ENCODE measurements at places on chromosomes 1 and 21.

DNA sequence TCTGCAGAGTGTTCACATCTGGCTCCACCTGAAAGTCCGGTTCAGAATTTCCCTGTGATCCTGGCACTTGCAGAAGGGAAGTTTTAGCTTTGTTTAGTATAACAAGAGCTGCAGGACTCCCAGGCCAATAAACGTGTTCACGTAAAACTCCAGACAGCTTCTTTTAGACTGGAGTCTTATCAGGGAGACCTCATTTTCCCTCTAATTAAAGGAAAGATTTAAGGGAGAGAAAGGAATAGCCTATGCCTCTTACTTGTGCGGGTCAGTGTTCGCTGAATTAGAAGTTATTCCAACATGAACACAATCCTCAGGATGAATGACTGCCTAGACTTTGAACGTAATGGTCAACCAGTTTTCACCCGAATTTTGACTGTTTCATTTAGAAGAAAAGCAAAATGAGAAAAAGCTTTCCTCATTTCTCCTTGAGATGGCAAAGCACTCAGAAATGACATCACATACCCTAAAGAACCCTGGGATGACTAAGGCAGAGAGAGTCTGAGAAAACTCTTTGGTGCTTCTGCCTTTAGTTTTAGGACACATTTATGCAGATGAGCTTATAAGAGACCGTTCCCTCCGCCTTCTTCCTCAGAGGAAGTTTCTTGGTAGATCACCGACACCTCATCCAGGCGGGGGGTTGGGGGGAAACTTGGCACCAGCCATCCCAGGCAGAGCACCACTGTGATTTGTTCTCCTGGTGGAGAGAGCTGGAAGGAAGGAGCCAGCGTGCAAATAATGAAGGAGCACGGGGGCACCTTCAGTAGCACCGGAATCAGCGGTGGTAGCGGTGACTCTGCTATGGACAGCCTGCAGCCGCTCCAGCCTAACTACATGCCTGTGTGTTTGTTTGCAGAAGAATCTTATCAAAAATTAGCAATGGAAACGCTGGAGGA, 202.1 kb upstream of the SGIP1 start:
- no peak for DNase-seq

- no peak for DNase-seq
These were observed 72.9 kb downstream of the AGPAT3 start for GRCh38 chr21:43937891-43938309.

GRCh38 chr1:65804584-65804983, 11.9 kb downstream of the PDE4B start:
- no peak for DNase-seq

GRCh38 chr1:70552662-70553566, 141.8 kb downstream of the CTH start:
- DNase-seq: no peak

DNA sequence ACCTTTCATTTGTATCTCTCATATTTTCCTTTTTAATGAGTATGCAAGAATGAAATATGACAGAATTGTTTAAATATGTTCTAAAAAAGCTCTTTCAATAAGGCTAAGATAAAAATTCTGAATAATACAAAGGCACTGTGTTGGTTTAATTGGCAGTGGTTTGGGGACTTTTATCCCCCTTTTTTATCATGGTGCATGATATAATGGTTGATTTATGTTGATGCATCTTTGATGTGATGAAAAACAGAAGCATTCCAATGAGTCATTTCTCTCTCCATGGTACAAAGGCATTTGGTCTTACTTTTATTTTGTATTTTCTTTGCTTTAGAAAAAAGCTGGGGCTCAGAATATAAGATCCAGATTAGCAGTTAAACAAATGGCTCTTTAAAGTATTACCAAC, 127.2 kb upstream of the GREM2 start:
- DNase-seq: no peak

GRCh38 chr1:33459691-33460090, 12.8 kb upstream of the ZSCAN20 start:
- no peak for DNase-seq

DNA sequence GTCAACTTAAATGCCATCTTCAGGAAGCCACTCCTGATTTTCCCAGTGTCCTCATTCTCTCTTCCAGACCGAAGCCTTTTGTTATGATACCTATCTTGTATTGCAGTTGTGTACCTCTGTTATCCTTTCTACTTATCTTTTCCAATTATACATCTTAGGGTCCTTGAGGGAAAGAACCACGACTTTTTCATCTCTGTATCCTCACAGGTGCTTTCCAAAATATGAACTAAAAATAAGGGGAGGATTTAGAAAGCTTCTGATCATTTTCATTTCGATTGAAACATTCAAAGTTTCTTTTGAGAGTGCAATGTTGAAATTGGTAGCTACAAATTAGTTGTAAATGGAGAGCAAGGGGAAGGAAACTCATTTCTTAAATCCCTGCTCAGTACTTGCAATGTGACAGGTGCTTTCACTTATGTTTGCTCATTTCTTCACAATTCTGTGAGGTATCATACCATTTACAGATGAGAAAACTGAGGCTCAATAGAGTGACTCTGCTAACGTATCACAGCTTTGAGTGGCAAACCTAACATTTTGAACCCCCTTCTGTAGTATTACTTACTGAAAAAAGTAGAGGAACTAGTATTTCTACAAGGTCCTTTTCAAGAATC, 24.2 kb downstream of the SLC19A2 start:
- no peak for DNase-seq

GRCh38 chr1:228212966-228213844, 5.4 kb downstream of the OBSCN start:
- peak; percentile 56 for DNase-seq

DNA sequence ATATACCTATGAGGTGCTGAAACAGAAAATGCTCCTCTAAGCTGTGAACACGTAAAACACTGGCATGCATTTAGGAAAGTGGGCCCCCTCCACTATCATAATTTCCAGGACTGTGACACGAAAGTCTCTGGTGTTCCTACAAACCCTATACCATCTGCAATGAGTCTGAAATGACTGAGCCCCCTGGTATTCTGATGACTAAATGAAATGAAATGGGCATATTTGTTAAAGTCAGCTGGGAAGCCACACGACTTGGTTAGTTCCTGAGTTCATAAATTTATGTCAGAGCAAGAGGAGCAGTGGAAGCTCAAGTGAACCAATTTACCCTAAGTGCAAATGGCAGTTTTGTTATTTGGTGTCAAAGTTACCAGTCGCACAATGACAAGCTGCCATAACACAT, 182.3 kb downstream of the KCTD3 start:
- DNase-seq: no peak
